ENCODE measurements at places on chromosomes 2 and 18. TPM values are rescaled to one million over a fixed set of nuclear protein-coding genes. Genes with fewer than 3 reads are reported as not detected.

DNA sequence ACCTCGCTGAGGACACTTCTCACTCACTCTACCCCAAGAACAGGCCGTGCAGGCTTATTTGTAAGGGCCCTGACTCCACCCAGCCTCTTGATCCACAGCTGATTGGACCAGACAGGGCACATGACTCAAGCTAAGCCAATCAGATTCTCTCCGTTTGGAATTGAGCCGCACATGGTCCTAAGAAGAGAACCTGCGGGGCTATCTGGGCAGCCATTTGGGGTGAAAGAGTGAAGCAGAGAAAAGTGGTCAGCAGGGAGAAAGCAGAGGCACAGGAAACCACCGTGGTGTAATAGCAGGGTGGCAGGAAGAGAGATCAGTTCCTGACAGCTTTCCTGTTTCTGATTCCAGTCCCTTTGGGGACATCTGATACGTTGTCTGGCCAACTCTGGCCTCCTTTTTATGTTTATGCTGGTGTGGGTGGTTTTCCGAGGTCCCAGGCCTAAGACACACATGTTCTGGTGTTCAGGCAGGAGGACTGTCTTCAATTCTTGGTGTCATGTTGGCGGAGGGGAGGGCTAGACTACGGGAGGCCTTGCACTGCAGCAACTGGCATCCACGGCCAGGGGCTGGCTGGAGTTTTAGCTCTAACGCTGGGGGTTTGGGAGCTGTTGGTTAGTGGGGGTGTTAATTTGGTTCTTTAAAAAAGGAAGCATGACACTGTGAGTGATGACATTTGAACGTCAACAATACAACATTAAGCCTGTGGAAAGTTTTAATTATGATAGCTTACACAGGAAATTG lies 26.1 kb upstream of the SPTBN1 start:
- no peak for DNase-seq

GRCh38 chr2:233129351-233129978 lies 69.3 kb downstream of the INPP5D start:
- no peak for DNase-seq

DNA sequence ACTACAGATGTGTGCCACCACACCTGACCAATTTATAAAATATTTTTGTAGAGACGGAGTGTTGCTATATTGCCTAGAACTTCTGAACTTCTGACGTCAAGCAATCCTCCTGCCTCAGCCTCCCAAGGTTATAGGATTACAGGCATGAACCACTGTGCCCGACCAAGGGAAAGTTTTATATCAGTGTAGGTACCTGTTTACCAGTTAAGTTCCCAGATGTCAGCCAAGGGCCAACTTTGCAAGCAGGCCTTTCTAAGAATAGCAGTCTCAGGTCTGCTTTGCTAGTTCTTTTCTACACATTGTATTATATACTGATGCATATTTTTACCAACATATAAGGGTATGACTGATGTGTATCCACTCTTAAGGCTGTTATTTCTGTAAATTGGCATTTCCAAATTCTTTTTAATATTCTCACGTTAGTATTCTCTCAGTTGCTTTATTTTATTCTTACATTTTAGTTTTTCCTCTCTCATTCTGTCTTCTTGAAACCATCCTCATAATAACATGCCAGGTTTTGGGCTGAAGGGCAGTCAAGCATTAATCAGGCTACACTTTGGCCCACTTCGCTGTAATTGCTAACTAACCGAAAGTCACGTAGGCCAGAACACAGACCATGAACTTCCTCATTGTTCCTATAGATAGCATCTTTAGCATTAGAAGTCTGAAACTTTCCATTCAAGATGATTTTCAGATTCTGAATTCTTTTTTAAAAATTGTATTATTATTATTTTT lies 25.0 kb upstream of the CXXC1 start:
- DNase-seq, result no peak

- no peak for DNase-seq
Observed at GRCh38 chr2:201990069-201990468, 43.6 kb upstream of the FZD7 start.

- DNase-seq, result peak; percentile 67
Observed at GRCh38 chr2:186695081-186695756, 1.4 kb downstream of the FAM171B start.

The C18orf63 gene
- not detected for total RNA-seq

The TGFA gene
- total RNA-seq, result 0.55 TPM

The EVX2 gene
- not detected for total RNA-seq

The FNDC4 gene
- total RNA-seq, result 6.9 TPM
